Tibial artery (tissue), 4 donors: ENCODE measurements at places on chromosomes 16 and 17.

- DNase-seq: no peak
- H3K4me3 ChIP-seq: no peak overlapping the region
- H3K27me3 ChIP-seq: no peaks in the 10 kb centered on the region
- peaks cover 59% of the 10 kb centered on the region for H3K36me3 ChIP-seq
- H3K27ac ChIP-seq: no peak overlapping the region
Measured at GRCh38 chr17:15239491-15239890, 25.6 kb downstream of the PMP22 start.

- no peak overlapping the region for H3K27ac ChIP-seq
- no peaks in the 10 kb centered on the region for H3K36me3 ChIP-seq
- H3K4me3 ChIP-seq: no peak overlapping the region
- peaks cover 31% of the 10 kb centered on the region for H3K4me1 ChIP-seq
Measured at GRCh38 chr17:77882481-77883212, 75.9 kb upstream of the TNRC6C start.

- H3K36me3 ChIP-seq: no peaks in the 10 kb centered on the region
- peaks cover 17% of the 10 kb centered on the region for H3K4me1 ChIP-seq
- H3K4me3 ChIP-seq: no peak overlapping the region
- DNase-seq: peak; percentile 87
- H3K27ac ChIP-seq: no peak overlapping the region
Measured at GRCh38 chr16:81486540-81487061, 42.0 kb downstream of the CMIP start.

DNA sequence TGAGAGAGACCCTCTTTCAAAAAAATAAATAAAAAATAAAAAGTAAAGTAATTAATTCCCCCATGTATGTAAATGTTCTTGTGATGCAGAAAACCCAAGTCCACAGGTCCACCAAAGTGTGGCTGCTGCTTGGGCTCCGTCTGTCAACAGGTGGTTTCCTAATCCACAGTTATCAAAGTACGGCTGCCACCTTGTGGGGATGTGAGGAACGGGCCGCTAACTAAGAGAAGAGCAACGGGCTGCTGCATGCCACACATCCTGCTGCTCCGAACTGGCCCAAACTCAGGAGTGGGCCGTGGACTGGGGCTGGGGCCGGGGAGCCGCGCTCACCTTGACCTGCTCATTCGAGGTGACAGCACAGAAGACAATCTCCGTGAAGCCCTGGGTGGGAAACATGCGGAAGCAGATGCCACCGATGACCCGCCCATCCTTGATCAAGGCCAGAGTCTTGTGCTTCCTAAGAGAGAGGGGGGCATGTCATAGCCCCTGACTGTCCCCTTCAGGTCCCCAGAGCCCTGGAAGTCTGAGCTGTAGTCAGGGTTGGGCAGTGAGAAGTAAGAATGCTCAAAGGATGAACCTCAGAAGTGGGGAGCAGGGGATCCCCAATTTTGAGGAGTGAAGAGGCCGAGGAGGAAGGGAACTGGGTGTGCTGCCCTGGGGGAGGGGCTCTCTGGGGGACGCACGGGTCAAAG is 4.3 kb downstream of the KAT2A start:
- H3K36me3 ChIP-seq: peaks cover 9% of the 10 kb centered on the region
- H3K4me3 ChIP-seq: no peak overlapping the region
- H3K27me3 ChIP-seq: no peaks in the 10 kb centered on the region

DNA sequence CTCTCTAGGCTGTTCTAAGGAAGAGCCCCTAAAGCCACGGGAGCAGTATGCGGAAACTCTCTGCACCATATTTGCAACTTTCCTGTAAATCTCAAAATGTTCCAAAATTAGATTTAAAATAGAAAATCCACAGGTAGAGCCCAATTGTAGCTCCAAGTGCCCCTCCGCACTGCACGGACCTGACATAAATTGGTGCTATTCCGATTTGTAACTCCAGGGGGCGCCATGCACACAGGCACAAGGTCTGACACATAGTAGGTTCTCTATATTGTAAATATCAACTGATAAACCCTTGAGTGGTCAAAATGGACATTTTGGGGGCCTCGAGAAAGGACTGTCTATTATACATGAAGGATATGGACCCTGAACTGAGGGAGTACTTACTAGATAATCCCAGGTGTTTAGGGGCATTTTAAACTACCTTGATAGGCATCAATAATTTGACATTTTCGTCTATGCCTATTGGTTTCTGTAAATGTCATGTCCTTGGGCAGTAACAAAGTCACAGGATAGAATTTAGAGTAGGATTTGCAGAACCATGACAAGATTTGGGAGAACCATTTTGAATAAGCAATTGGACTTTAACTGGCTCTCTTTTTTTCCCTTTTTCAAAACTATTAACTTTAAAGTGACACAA is 36.6 kb upstream of the TMEM132E start:
- H3K36me3 ChIP-seq: no peaks in the 10 kb centered on the region
- no peaks in the 10 kb centered on the region for H3K4me1 ChIP-seq
- no peak overlapping the region for H3K4me3 ChIP-seq
- H3K27me3 ChIP-seq: peaks cover 38% of the 10 kb centered on the region
- DNase-seq: no peak
- no peak overlapping the region for H3K27ac ChIP-seq

DNA sequence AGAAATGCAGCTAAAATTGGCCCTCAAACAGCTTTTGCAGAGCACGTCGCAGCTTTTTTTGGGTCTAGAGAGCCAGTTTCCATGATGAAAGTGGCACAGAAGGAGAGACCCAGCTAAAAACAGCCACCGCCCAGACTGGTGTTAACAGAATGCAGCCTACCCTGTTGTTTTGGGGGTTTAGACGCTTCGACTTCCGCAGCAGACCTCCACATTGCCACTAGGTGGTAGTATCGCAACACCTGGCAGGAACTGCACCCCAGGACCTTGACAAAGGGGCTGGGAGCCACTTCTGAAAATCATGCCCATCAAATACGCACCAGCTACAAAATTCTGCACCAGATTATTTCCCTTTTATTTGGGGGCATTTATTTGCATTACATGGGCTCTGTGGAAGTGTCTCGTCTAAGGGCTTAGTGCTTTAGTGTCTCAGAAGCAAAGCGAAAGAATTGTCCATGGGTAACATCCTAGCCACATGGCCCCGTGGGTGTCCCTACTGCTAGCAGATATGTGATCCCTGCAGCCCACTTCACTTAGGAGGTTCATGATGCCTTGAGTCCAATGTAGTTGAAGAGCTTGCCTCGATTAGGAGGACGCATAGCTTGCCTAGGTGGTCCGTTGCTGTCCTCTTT is 167.1 kb downstream of the HAPSTR1 start:
- H3K27ac ChIP-seq: no peak overlapping the region
- H3K36me3 ChIP-seq: no peaks in the 10 kb centered on the region
- H3K4me1 ChIP-seq: no peaks in the 10 kb centered on the region

GRCh38 chr16:12096828-12097522 is 120.4 kb downstream of the SNX29 start:
- no peak overlapping the region for H3K27ac ChIP-seq
- H3K36me3 ChIP-seq: no peaks in the 10 kb centered on the region
- H3K4me3 ChIP-seq: no peak overlapping the region

GRCh38 chr17:19750835-19751234 is 2.7 kb upstream of the ALDH3A1 start:
- no peak overlapping the region for H3K27ac ChIP-seq
- no peak overlapping the region for H3K4me3 ChIP-seq
- H3K4me1 ChIP-seq: peaks cover 3% of the 10 kb centered on the region
- no peaks in the 10 kb centered on the region for H3K27me3 ChIP-seq

GRCh38 chr17:27489045-27489715 is 32.9 kb downstream of the KSR1 start:
- peak overlapping the region; percentile 39 for H3K27ac ChIP-seq
- H3K4me3 ChIP-seq: no peak overlapping the region
- peaks cover 24% of the 10 kb centered on the region for H3K4me1 ChIP-seq
- H3K36me3 ChIP-seq: no peaks in the 10 kb centered on the region

DNA sequence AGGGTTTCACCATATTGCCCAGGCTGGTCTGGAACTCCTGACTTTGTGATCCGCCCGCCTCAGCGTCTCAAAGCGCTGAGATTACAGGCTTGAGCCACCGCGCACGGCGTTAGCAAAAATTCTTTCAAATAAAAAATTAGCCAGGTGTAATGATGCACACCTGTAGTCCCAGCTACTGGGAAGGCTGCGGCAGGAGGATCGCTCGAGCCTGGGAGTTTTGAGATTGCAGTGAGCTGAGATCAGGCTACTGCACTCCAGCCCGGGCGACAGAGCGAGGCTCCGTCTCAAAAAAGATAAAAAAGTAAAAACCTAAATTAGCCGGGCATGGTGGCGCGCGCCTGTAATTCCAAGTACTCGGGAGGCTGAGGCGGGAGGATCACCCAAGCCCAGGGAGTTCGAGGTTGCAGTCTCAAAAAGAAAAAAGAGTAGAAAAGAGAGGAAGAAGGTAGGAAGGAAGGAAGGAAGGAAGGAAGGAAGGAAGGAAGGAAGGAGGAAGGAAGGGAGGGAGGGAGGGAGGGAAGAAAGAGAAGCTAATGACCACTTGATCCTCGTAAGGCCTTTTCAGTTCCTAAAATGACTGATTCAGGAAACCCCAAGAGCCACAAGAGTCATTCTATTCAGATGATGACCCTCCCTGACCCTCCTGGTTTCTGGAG is 59.2 kb downstream of the SRL start:
- no peaks in the 10 kb centered on the region for H3K36me3 ChIP-seq
- peak overlapping the region; percentile 93 for H3K27ac ChIP-seq
- peak overlapping the region; percentile 63 for H3K4me3 ChIP-seq
- no peaks in the 10 kb centered on the region for H3K27me3 ChIP-seq
- DNase-seq: no peak
- H3K4me1 ChIP-seq: no peaks in the 10 kb centered on the region

- no peak overlapping the region for H3K27ac ChIP-seq
- no peak for DNase-seq
- H3K36me3 ChIP-seq: no peaks in the 10 kb centered on the region
- H3K4me3 ChIP-seq: no peak overlapping the region
Measured at GRCh38 chr17:19702217-19702641, 14.2 kb downstream of the SLC47A2 start.

DNA sequence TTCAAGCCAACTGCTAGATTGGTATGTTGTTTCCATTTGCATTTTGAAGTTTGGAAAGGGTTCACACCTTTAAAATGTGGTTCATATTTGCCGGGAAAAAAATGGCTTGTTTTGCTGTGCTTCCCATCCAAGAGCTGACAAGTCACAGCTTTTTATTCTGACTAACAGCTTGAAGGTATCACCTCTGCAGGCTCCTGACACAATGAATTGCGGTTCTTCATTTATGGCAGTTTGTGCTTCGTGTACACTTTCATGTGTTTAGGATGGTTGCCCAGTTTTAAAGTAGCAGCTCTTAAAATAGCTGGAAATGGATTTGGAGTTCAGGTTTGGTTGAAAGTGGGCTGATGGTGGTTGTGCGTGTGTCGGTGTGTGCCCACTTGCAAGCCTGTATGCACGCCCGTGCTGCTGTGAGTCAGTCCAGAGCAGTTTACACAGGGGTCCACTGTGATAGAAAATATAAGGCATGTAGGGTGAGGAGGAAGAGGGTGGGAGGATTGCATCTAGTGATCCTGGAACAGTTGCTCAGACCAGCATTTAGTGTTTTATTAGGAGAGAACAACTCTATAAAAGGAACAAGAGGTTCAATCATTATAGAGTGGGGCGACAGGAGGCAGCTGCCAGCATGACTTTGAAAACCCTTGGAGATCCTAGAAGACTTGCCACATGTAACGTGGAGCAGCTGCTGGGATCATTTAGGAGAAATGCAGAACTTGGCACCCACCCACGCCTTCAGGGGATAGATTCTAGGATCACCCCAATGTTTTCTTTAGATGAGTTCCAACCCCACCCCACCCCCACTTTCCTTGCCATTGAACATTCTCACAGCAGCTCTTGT is 108.0 kb upstream of the TBX2 start:
- no peaks in the 10 kb centered on the region for H3K27me3 ChIP-seq
- H3K4me3 ChIP-seq: no peak overlapping the region
- no peak for DNase-seq

DNA sequence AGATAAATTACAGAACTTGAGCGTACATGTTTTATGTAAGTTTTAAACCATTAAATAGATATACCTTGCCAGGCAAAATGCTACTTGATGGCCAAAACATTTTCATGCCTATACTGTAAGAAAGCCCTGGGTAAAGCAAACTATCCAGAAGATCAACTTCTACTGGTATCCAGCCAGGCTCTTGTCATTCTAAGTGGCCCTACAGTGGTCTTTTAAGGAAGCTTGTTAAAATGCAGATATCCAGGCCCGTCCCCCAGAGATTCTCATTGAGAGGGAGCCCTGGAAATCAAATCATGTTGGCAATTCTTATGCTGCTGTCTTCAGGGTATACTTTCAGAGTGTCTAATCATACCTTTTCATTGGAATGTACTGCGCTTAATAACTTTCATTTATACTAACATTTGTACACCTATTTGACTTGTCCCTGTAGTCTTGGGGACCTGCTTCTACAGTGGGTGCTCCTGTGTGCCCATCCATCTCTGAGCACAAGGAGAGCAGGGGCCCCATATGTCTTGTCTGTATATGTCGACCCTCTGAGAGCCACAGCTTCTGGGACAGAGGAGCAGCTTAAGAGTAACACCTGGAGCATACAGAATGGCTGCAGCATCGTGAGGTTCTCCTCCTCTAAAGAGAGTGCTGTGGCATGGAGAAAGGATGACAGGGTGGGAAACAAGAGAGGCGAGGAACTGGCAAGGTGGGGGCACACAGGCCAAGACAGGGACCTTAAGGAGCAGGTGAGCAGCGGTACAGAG is 43.6 kb upstream of the ANKFY1 start:
- H3K27me3 ChIP-seq: no peaks in the 10 kb centered on the region
- no peak overlapping the region for H3K27ac ChIP-seq
- no peak overlapping the region for H3K4me3 ChIP-seq

DNA sequence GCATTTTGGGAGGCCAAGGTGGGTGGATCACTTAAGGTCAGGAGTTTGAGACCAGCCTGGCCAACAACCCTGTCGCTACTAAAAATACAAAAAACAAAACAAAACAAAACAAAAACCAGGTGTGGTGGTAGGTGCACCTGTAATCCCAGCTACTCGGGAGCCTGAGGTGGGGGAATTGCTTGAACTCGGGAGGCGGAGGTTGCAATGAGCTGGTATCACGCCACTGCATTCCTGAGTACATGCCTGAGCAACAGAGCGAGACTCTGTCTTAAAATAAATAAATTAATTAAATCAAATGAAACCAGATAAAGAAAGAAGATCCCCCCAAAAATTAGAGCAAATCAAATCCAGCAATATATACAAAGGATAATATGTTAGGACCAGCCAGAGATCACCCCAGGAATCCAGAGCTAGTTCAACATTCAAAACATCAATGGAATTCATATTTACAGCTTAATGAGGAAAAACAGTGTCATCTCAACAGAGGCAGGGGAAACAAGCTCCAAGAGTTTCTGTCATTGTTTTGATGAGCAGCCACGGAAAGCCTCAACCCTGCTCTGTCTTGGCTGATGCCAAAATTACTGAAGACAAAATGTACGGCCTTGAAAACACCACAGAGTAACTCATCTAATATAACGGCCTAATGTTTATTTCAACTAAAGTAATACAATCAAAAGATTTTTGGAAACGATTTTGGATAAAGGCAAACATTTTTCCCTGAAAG is 3.7 kb downstream of the PEMT start:
- DNase-seq: no peak
- no peaks in the 10 kb centered on the region for H3K27me3 ChIP-seq
- H3K4me1 ChIP-seq: peaks cover 18% of the 10 kb centered on the region
- H3K36me3 ChIP-seq: no peaks in the 10 kb centered on the region
- H3K4me3 ChIP-seq: no peak overlapping the region
